ENCODE measurements at places on chromosomes 5 and 9.

GRCh38 chr5:126366199-126366560, 57.0 kb upstream of the GRAMD2B start:
- DNase-seq = no peak

- DNase-seq = no peak
Measured at GRCh38 chr9:7360513-7360912, 439.1 kb downstream of the DMAC1 start.

DNA sequence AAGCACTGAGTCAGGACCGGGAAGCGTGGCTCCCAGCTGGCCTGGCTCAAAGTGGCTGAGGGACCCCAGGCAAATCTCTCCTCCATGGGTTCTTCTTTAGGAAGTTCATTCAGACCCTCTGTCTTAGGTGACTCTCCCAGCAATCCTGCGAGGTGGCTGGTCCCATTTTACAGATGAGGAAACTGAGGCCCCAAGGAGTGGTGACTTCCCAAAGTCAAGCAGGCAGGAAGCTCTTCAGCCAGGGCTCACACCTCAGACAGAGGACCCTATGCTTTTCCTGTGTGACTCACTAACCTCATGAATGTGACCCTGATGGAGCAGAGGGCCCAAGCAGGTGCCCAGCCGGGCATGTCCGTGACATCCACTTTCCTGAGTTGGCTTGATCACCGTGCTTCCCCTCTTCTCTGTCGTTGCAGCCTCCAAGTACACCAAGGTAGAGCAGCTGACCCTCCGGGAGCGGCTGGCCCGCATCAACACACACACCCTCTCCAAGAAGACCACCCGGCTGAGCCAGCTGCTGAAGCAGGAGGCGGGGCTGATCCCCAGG, 36.5 kb downstream of the ARHGEF37 start:
- DNase-seq = no peak

- DNase-seq = no peak
Measured at GRCh38 chr5:171080186-171080938, 218.5 kb downstream of the RANBP17 start.

DNA sequence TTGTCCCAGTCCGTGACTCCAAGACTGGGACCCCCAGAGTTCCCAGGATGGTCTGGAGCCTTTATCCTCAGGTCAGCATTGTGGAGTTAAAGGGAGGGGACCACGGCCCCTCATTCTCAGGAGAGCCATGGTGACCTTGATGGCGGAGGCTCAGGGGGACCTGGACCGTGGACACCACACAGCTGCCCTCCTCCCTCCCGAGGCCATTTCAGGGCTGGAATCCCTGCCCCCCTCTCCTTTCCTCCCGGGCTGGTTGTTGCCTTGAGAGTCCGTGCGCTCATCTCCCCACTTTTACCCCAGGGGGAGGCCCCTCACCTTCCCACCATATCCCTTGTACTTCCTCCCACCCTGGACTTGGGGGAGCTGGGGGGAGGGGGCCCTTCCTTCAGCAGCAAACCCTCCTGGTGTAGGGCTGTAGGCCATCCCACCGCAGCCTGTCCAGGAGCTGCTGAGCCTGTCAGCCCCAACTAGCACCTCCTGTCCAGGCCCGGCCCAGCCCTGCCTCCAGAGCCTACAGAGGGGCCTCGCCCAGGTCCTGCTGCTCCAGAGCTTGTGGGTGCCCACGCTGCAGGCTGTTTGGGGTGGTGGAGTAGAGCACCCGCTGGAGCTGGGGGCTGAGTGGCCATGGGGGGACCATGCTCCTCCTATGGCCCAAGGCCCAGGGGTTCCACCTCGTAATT, 14.3 kb upstream of the AJM1 start:
- DNase-seq = no peak

- no peak for DNase-seq
Measured at GRCh38 chr9:106916466-106917235, 53.7 kb downstream of the ZNF462 start.
